Heart right ventricle (tissue), 16 donors: ENCODE measurements at places on chromosomes 12 and 14.

GRCh38 chr14:32678088-32678487, 260.6 kb upstream of the NPAS3 start:
- no peaks in the 10 kb centered on the region for H3K27me3 ChIP-seq
- H3K4me3 ChIP-seq: no peak overlapping the region
- H3K36me3 ChIP-seq: no peaks in the 10 kb centered on the region
- DNase-seq: no peak
- H3K4me1 ChIP-seq: peaks cover 21% of the 10 kb centered on the region
- H3K27ac ChIP-seq: no peak overlapping the region

GRCh38 chr14:36113341-36113740, 63.2 kb downstream of the PTCSC3 start:
- no peak overlapping the region for H3K27ac ChIP-seq
- no peaks in the 10 kb centered on the region for H3K36me3 ChIP-seq
- no peak overlapping the region for H3K4me3 ChIP-seq
- no peaks in the 10 kb centered on the region for H3K4me1 ChIP-seq
- DNase-seq: no peak

DNA sequence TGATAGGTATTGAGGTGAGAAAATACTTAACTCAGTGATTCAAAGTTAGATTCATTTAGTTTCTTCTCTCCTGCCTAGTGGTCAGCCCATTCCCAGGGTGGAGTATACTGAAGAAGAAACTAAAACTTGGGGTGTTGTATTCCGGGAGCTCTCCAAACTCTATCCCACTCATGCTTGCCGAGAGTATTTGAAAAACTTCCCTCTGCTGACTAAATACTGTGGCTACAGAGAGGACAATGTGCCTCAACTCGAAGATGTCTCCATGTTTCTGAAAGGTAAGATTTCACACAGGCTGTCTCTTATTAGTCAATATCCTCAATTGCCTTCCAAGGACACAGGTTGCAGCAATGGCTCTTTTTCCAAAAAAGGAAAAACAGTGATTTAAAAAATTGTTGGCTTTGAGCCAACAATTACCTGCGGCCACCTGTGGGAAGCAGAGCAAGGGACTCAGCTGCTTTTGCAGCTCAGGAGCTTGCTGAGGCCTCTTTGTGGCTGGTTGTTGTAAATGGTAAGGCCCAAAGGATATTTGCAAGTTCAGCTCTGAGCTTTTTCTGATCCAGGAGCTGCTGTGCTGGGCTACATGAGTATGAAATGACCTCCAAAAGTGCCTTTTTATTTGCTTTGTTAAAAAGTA, 33.9 kb downstream of the TPH2 start:
- H3K4me1 ChIP-seq: no peaks in the 10 kb centered on the region
- H3K4me3 ChIP-seq: no peak overlapping the region
- no peak overlapping the region for H3K27ac ChIP-seq

- no peaks in the 10 kb centered on the region for H3K36me3 ChIP-seq
- no peak overlapping the region for H3K27ac ChIP-seq
Observed at GRCh38 chr14:35394326-35395013, 10.1 kb downstream of the NFKBIA start.

GRCh38 chr14:72796935-72797334, 97.0 kb downstream of the DPF3 start:
- no peak for DNase-seq
- H3K4me1 ChIP-seq: peaks cover 33% of the 10 kb centered on the region
- no peak overlapping the region for H3K27ac ChIP-seq
- H3K36me3 ChIP-seq: no peaks in the 10 kb centered on the region
